ENCODE measurements at places on chromosomes 3 and 15.

DNA sequence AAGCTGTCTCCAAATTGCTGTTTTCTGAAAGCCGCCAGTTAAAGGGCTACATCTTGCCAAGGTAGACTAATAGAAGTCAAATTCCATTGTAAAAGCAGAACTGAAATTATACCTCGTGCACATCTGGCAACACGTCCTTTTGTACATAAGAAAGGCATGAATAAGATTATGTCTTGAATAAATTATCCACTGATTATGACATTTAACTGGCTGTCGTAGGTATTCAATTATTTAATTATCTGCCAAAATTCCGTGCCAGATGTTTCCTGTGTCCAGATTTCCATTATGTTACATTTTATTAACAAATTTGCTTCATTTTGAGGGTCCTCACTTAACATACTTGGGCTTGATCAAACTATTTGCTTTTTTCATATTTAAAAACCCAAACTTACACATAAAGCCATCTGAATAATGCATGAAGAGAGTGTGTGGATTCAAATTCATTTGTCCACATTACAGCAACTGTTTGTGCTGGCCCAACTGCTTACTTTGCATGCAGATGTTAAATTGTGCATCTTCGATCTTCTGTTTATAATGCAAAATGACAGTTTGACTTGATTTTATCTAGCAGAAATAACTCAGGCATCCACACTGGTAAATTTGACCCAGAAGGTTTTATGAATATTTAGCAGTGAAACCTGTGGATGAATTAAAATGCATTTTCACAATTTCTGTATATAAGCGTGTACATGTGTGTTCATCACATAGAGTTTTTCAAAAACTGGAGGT, 701.5 kb downstream of the ZNF385D start:
- H3K4me3 ChIP-seq = no peak overlapping the region
- no peak overlapping the region for H3K27ac ChIP-seq
- no peaks in the 10 kb centered on the region for H3K27me3 ChIP-seq
- no peaks in the 10 kb centered on the region for H3K4me1 ChIP-seq
- DNase-seq = no peak

DNA sequence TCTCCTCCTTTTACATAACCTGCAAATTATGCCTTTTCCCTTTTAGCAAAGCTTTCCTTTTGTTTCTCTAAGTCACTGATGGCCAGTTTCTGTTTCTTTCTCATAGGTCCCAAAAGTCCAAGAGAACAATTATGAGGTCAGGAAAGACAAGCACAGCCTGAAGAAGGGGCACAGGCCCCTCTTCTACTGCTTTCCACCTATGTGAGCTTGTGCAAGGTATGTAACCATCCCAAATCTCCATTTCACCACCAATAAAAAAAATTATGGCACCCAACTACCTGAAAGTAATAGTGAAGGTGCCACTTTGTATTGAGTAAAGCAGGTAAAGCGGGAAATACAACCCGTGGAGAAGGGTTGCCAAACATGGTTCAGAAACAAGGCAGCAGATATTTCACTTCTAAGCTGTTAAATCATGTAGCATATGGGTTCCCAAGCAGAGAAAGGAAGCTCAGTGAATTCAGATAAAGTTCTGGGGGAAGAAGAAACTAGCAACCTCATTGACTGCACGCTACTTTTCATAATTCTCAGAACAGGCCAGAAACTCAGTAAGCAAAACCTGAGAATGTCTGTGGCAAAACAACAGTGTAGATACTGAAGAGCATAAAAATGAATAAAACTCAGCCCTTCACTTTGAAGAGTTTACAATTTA, 4.2 kb downstream of the PLOD2 start:
- H3K4me1 ChIP-seq = peaks cover 14% of the 10 kb centered on the region
- H3K27me3 ChIP-seq = peaks cover 21% of the 10 kb centered on the region
- H3K36me3 ChIP-seq = no peaks in the 10 kb centered on the region
- no peak overlapping the region for H3K27ac ChIP-seq
- no peak overlapping the region for H3K4me3 ChIP-seq

DNA sequence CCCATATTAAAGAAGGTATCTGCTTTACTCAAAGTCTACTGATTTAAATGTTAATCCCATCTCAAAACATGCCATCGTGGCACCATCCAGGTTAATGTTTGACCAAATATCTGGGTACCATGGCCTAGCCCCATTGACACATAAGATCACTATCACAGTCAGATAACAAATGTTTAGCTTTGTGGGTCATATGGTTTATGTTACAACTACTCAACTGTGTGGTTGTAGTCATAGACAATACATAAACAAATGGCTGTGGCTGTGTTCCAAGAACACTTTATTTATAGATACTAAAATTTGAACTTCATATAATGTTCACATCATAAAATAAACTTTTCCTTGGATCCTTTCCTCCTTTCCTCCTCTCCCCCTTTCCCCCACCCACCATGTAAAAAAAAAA, 9.8 kb upstream of the SNRPN start:
- H3K4me1 ChIP-seq = no peaks in the 10 kb centered on the region
- no peak for DNase-seq
- no peak overlapping the region for H3K4me3 ChIP-seq
- H3K36me3 ChIP-seq = no peaks in the 10 kb centered on the region
- H3K27me3 ChIP-seq = no peaks in the 10 kb centered on the region

DNA sequence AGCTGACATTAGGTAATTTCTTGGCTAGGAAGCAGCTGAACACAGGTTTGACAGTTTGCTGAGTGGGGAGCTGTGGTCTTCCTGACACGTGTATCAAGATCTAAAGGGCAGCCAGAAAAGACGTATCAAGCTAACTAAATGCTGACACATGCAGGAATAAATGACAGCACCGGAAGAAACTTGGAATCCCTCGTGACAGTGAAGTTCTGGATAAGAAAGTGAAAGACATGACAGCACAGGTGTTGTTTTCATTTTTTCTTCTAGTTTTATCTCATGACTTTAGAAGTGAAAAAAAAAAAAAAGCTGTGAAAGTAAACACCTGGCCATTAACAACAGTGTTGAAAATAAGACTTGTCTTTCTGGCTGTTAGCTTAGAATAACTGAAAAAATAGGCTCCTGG, 48.7 kb downstream of the FGF7 start:
- no peak overlapping the region for H3K4me3 ChIP-seq
- H3K27ac ChIP-seq = no peak overlapping the region
- no peak for DNase-seq

DNA sequence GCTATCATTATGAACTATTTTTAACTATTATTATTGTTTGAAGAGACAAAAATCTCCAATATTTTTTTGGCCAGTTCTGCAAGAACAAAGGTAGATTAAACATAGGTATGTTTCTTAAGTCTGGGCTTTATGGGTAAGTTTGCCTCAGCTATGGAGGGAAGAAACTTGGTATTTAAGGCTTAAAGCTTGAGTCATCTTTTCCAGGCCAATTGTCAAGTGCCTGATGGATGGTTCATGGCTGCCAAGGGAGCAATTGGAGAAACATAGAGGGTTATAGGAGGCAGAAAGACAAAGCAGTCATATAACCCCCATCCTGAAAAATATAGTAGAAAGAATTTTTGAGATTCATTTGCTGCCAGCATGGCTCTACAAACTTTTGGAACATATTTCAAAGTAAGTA, 7.2 kb upstream of the STAC start:
- H3K36me3 ChIP-seq = no peaks in the 10 kb centered on the region
- H3K4me1 ChIP-seq = no peaks in the 10 kb centered on the region
- peaks cover 6% of the 10 kb centered on the region for H3K27me3 ChIP-seq

DNA sequence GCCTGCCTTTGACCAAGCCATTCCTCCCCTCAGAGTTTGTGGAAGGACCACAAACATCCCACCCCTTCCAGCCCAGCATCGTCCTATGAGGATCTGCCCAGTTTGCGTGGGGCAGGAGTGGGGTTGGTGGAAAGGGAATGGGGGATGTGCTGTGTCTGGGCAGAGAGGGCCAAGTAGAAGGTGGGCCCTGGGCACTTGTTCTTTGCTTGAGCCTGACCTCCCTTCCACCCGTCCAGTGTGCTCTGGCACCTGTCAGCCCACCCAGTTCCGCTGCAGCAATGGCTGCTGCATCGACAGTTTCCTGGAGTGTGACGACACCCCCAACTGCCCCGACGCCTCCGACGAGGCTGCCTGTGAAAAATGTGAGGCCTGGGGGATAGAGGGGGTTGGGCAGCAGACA, 10.3 kb downstream of the SPINT1 start:
- H3K27ac ChIP-seq = no peak overlapping the region
- no peak overlapping the region for H3K4me3 ChIP-seq
- H3K4me1 ChIP-seq = peaks cover 6% of the 10 kb centered on the region
- no peaks in the 10 kb centered on the region for H3K27me3 ChIP-seq
- H3K36me3 ChIP-seq = peaks cover 22% of the 10 kb centered on the region

GRCh38 chr3:38141173-38141951, 2.9 kb downstream of the MYD88 start:
- peaks cover 57% of the 10 kb centered on the region for H3K4me1 ChIP-seq
- H3K27me3 ChIP-seq = no peaks in the 10 kb centered on the region
- DNase-seq = no peak
- H3K27ac ChIP-seq = no peak overlapping the region
- peak overlapping the region; percentile 20 for H3K4me3 ChIP-seq

DNA sequence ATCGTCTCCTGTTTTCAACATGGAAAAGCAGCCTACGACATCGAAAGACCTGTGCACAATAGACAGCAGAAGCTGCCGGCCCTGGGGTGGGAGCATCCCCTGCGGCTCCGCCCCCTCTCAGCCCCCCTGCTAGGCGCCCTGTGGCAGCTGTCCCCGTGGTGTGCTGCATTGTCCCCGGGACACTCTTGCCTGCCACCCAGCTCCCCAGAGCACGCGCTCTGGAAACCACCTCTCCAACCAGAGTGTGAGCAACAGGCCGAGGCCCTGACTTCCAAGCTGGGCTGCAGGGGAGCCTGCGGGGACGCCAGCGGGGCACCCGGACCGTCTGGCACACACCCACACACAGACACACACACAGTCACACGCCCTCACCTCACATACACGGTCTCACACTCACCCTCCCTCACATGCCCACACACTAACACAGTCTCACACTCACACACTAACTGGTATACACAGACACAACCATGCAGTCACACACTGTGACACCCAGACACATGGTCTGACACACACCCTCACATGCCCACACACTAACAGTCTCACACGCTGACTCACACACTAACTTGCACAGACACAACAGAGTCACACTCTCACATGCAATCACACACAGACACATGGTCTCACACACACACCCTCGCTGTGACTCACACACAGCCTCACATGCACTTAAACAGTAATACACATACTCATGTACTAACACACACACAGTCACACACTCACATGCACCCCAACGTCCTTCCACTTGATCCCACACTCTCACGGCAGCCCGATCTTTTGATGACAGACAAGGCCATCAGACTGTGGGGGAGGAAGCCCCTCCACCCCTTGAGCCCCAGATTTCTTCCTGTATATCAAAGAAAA, 94.7 kb downstream of the OCA2 start:
- H3K36me3 ChIP-seq = no peaks in the 10 kb centered on the region
- no peak overlapping the region for H3K27ac ChIP-seq
- H3K4me3 ChIP-seq = no peak overlapping the region
- H3K27me3 ChIP-seq = no peaks in the 10 kb centered on the region

DNA sequence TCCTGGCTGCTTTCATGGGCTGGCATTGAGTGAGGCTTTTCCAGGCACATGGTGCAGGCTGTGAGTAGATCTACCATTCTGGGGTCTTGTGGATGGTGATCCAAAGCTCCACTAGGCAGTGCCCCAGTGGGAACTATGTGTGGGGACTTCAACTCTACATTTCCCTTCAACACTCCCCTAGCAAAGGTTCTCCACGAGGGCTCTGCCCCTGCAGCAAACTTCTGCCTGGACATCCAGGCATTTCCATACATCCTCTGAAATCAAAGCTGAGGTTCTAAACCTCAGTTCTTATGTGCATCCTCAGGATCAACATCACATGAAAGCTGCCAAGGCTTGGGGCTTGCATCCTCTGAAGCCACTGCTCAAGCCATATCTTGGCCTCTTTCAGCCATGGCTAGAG, 282.9 kb upstream of the ZPLD1 start:
- H3K4me3 ChIP-seq = no peak overlapping the region
- peaks cover 11% of the 10 kb centered on the region for H3K36me3 ChIP-seq
- peaks cover 15% of the 10 kb centered on the region for H3K4me1 ChIP-seq
- no peaks in the 10 kb centered on the region for H3K27me3 ChIP-seq
- DNase-seq = no peak
- H3K27ac ChIP-seq = no peak overlapping the region

GRCh38 chr3:12187448-12188327, 29.0 kb upstream of the TIMP4 start:
- no peaks in the 10 kb centered on the region for H3K36me3 ChIP-seq
- peak overlapping the region; percentile 33 for H3K4me3 ChIP-seq
- H3K27me3 ChIP-seq = no peaks in the 10 kb centered on the region
- peaks cover 20% of the 10 kb centered on the region for H3K4me1 ChIP-seq

DNA sequence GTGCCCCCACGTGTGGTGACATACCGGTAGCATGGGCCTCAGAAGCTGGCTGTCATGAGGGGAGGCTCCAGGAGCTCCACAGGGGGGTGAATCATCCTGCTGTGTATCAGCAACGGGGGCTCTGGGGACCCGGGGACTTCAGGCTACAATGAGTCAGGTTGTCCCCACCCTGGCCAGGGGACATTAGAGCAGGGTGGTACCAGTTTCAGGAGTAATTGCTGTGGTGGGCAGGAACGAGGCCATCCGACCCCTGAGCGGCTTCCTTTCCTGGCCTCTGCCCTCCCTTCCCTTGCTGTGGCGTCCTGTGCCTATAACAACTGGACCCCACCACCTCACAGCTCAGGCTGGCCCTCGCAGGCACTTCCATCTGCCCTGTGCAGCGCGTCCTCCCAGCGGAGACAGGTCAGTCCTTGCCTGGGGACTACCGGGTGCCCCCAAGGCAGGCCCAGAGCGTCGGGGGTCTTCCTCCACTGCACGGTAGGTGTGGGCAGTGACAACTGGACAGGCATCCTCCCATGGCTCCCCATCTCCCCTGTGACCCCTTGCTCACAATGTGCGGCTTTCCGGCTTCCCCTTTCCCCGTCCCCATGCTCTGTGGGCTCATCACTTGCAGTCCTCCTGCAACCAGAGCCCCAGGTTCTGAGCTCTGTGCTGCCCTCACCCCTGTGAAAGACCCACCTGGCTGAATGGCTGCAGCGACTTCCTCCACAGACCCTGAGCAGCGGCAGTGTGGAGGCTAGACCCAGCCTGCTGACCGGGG, 57.0 kb downstream of the KLF15 start:
- no peaks in the 10 kb centered on the region for H3K27me3 ChIP-seq
- no peak overlapping the region for H3K4me3 ChIP-seq
- H3K27ac ChIP-seq = no peak overlapping the region
- H3K36me3 ChIP-seq = no peaks in the 10 kb centered on the region
- DNase-seq = no peak
- H3K4me1 ChIP-seq = no peaks in the 10 kb centered on the region

- peaks cover 5% of the 10 kb centered on the region for H3K4me1 ChIP-seq
- no peak overlapping the region for H3K4me3 ChIP-seq
- peaks cover 4% of the 10 kb centered on the region for H3K27me3 ChIP-seq
- no peaks in the 10 kb centered on the region for H3K36me3 ChIP-seq
Observed at GRCh38 chr3:31482493-31483200, 50.1 kb upstream of the STT3B start.

GRCh38 chr3:134357261-134357913, 16.9 kb downstream of the AMOTL2 start:
- H3K4me3 ChIP-seq = no peak overlapping the region
- no peaks in the 10 kb centered on the region for H3K36me3 ChIP-seq

All from activated B cell treated with CpG ODN at 0.5 μM for 24 hours (primary cell).